ENCODE measurements at places on chromosomes 16 and 17. TPM values are rescaled to one million over a fixed set of nuclear protein-coding genes. Genes with fewer than 3 reads are reported as not detected.

The LYRM9 gene
- 20.9 TPM for total RNA-seq

The PLD6 gene
- total RNA-seq: 2.1 TPM

The HCRT gene
- total RNA-seq: not detected

The CCDC144A gene
- 9.9 TPM for total RNA-seq

The DNASE1 gene
- total RNA-seq: 17.4 TPM

The HSPB9 gene
- total RNA-seq: not detected

The DPEP3 gene
- total RNA-seq: not detected

The NPIPB8 gene
- under 0.01 TPM for total RNA-seq

The MYLK3 gene
- 0.39 TPM for total RNA-seq

The PYDC1 gene
- not detected for total RNA-seq

The DNAI2 gene
- total RNA-seq: not detected

The TBKBP1 gene
- 11.1 TPM for total RNA-seq

The ZNHIT3 gene
- total RNA-seq: 30.1 TPM

The HASPIN gene
- 2.4 TPM for total RNA-seq

The KRT36 gene
- not detected for total RNA-seq

The KRTAP4-1 gene
- not detected for total RNA-seq

The MEIOC gene
- total RNA-seq: under 0.01 TPM

The CHD9NB gene
- total RNA-seq: 1.9 TPM

The PMFBP1 gene
- total RNA-seq: under 0.01 TPM

The HBA2 gene
- total RNA-seq: not detected

The RHBDF1 gene
- 27.4 TPM for total RNA-seq

The TMEM219 gene
- 77.0 TPM for total RNA-seq

The PRR15L gene
- 0.11 TPM for total RNA-seq

The AOC3 gene
- 0.13 TPM for total RNA-seq

The MT4 gene
- total RNA-seq: not detected

The CLEC19A gene
- total RNA-seq: not detected

The EVPLL gene
- not detected for total RNA-seq

The NEUROD2 gene
- not detected for total RNA-seq

The MT1X gene
- 175 TPM for total RNA-seq

The SOST gene
- total RNA-seq: not detected

The SEPTIN1 gene
- 0.11 TPM for total RNA-seq

The TBC1D3K gene
- total RNA-seq: not detected

The MT1G gene
- total RNA-seq: not detected

The TNFSF13 gene
- 5.0 TPM for total RNA-seq

The PLEKHG4 gene
- 19.1 TPM for total RNA-seq

The CDRT15L2 gene
- total RNA-seq: not detected

The EZH1 gene
- 26.6 TPM for total RNA-seq

The QRICH2 gene
- 2.3 TPM for total RNA-seq

The IRF8 gene
- not detected for total RNA-seq

The DBNDD1 gene
- total RNA-seq: 0.97 TPM

The GUCY2D gene
- total RNA-seq: not detected

The CD300A gene
- total RNA-seq: not detected

The ZP2 gene
- not detected for total RNA-seq

The ZSCAN10 gene
- not detected for total RNA-seq

The ASPHD1 gene
- total RNA-seq: 3.1 TPM

The SLC12A3 gene
- not detected for total RNA-seq

The CPNE7 gene
- total RNA-seq: 0.22 TPM

The ACSF2 gene
- 17.2 TPM for total RNA-seq

The TVP23B gene
- 66.0 TPM for total RNA-seq

The NF1 gene
- total RNA-seq: 59.6 TPM

The ACSM2A gene
- total RNA-seq: not detected

The PDE6G gene
- total RNA-seq: 0.54 TPM

The PIRT gene
- not detected for total RNA-seq

The TM4SF5 gene
- total RNA-seq: not detected

The ABI3 gene
- not detected for total RNA-seq

The OMG gene
- not detected for total RNA-seq

Data from articular chondrocyte of knee joint (primary cell).